GM13977 (cell line): ENCODE measurements at places on chromosomes 4 and X.
A peak's percentile ranks its signal among the peaks of the same experiment; 100 is the strongest.

DNA sequence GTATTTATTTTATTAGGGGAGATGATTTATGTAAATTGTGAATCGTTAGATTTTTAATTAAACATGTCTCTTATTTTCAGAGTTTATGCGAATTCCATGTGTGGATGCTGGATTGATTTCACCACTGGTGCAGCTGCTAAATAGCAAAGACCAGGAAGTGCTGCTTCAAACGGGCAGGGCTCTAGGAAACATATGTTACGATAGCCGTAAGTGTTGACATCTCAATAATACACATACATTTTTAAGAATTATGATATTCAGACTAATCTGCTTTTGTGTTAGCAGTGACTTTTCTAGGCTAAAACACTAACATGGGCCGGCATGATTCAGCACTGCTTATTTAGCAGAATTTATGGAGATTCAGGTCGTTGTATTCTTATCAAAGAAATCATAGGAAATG lies 91.2 kb downstream of the RAP1GDS1 start:
- no peak for DNase-seq

- no peak for DNase-seq
Observed at GRCh38 chr4:93084599-93085305, 743.8 kb upstream of the ATOH1 start.

DNA sequence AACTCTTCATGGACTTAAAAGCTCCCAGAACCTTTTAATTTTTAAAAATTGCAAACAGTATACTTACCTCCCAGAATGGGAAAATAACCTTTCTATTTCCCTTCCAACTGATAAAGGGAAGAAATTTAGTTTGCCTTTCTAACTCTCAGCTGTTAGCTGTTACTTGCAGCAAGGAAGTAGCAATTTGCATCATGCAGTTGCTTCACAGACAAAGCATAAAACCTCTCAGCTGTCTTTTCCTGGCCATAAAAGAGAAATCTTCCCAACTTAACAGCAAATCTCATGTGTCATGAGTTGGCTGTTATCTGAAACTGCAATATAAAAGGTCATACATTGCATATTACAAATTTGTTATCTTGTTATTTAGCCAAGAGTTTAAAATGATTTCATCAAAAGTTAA lies 18.4 kb downstream of the C4orf17 start:
- no peak for DNase-seq

DNA sequence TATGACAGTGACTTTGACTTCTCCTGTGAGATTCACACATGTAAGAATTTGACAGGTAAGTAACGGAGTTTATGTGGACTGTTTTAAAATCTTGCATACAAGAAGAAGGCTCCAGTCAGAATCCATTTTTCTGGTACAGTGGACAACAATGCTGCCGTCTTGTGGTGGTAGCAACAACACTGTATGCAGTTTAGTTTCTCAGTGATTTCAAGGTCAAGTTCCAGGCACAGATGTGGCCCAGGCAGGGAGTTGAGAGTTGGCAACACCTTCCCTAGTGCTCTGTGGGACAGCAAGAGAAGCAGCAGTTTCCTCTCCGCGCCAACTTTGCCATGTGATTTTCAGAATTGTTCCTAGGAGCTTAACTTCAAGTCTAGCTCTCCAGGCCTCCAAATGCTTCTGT lies 56.0 kb upstream of the STPG2 start:
- DNase-seq, result no peak

DNA sequence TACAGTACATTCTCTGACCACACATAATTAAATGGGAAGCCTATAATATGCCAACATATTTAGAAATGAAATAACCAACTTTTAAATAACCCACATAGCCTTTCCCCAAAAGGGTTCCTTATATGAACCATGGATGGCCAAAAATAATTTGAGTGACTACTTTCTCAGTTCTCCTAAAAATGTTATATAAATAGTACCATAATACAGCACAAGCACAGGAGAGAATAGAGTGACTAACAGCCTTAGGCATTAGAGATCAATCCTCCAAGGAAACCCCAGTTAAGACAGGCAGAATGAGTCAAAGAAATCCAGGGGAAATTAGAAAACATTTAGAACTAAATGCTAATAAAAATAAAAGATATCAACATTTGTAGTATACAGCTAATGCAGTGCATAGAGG lies 50.2 kb downstream of the ANKRD17 start:
- no peak for DNase-seq

- DNase-seq, result no peak
Observed at GRCh38 chrX:100829730-100830129, 9.5 kb downstream of the CSTF2 start.

DNA sequence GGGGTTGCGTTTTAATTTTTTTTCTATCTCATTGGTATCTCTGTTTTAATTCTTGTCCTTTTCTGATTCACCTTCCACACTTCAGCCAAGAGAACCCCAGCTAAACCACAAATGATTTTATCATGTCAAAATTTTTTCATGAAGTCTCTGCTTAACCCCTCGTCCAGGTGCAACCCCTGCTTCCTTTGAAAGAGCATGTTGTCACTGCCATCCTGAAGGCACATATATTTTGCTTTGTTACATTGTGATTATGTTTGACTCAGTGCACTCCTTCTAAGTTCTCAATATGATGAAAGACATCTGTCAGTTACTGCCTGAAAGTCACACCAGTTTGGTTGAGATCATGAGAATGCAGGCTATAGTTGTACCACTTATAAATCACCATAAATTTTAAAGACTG lies 99.9 kb upstream of the FMR1 start:
- DNase-seq, result no peak

GRCh38 chr4:21802406-21802805 lies 146.2 kb downstream of the KCNIP4 start:
- no peak for DNase-seq

DNA sequence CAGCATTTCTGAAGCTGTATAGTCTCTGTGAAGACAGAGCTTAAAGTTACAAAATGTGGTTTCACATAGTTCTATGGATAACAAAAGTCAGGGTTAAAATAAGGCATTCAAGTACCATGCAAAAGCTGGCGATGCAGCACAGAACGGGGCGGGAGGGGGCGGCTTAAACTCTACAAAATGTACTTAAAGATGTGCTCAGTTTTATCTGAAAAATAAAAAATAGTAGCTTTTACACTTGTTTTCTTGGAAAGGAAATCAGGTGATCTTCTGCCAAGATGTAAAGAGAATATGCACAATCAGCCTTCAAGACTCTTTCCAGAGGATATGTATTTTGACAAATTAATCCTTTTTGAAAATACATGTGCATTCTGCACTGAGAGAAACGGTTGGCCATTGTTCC lies 301.7 kb upstream of the EMCN start:
- DNase-seq, result no peak

DNA sequence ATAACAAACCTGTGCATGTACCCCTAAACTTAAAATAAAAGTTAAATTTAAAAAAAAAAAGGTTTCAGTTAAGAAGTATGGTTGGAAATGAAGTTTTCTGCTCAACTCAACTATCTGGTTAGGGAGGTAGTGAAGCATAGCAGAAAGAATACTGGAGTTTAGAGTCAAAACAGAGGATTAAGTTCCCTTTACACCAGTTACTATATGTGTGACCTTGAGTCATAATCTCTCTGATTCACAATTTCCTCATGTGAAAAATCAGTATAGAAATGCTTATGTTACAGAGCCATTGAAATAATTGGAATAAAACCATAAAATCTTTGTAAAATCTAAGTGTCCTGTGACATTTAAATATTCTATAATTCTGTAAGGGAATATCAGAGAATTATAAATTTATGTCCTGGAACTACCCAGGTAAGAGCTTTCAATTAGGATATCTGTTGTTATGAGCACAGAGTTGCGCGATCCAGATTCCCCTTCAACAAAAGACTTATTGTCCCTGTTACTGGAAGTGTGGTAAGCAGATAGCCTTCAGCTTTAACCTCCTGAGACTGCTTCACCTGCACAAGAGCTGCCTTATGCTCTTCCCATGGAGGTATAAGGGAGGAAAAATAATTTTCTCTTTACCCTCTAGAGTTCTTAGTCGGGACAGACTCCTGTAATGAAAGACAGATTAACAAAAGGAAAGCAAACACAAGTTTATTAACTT lies 203.8 kb upstream of the NRK start:
- no peak for DNase-seq

- no peak for DNase-seq
Observed at GRCh38 chr4:55754754-55755350, 64.7 kb upstream of the EXOC1L start.

- no peak for DNase-seq
Observed at GRCh38 chr4:7780751-7781348, 158.8 kb downstream of the AFAP1 start.

GRCh38 chrX:154775419-154776349 lies 13.0 kb downstream of the DKC1 start:
- DNase-seq, result no peak

DNA sequence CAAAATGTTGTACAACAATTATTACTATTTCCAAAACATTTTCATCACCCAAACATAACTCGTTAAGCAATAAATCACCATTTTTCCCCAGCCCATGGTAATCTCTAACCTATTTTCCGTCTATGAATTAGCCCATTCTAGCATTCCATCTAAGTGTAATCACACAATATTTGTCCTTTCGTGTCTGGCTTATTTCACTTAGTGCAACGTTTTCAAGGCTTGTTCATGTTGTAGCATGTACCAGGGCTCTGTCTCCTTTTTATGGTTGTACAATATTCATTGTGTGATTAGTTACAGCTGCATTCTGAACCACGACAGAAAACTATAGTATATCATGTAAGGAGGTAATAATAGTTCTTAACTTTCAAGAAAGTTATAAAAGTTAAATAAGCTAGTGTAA lies 656.0 kb upstream of the HS3ST1 start:
- no peak for DNase-seq

DNA sequence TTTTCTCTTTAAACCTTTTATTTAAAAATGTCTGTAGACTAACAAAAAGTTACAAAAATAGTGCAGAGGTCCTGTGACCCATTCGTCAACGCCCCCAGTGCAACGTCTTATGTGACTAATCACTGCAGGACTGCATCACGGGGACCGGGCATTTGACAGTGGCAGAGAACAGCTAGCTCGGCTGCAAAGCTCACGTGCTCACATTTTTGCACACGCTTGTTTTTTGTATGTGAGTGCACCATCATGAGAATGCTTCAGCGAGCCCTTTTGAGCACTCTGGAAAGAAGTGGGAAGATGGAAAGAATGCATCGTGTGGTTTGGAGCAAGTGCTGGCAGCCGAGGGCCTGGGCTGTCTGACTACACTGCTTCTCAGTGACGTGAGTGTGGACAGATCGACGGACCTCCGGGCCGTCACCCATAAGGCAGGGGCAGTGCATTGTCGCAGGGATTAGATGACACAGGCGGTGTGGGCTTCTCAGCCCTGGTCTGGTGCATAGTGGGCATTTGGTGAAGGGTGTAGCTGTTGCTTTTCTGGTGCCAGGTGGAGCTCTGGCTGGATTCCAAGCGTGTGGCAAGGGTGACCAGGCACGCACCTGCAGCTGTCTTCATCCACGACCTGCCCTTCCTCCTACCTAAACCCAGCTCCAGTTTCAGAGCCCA lies 17.7 kb downstream of the SPON2 start:
- DNase-seq, result no peak

GRCh38 chrX:68508799-68509198 lies 9.9 kb downstream of the YIPF6 start:
- DNase-seq, result no peak

DNA sequence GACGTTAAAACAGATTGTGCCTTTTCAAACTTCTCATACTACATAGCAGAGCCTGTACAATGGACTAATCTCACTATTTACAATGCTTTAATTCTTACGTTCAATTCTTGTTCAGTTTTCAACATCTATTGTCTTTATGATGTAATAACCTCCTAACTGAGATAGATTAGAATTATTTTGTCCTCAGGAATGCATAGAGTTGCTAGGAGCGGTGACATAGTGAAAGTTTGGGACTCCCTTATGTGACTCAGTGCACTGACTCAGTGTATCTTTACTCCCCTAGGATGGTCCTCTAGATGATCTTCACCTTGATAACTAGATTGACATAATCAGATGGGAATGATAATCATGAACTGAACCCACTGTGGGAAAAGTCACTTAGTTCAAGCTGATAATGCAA lies 151.5 kb downstream of the VEGFC start:
- no peak for DNase-seq

DNA sequence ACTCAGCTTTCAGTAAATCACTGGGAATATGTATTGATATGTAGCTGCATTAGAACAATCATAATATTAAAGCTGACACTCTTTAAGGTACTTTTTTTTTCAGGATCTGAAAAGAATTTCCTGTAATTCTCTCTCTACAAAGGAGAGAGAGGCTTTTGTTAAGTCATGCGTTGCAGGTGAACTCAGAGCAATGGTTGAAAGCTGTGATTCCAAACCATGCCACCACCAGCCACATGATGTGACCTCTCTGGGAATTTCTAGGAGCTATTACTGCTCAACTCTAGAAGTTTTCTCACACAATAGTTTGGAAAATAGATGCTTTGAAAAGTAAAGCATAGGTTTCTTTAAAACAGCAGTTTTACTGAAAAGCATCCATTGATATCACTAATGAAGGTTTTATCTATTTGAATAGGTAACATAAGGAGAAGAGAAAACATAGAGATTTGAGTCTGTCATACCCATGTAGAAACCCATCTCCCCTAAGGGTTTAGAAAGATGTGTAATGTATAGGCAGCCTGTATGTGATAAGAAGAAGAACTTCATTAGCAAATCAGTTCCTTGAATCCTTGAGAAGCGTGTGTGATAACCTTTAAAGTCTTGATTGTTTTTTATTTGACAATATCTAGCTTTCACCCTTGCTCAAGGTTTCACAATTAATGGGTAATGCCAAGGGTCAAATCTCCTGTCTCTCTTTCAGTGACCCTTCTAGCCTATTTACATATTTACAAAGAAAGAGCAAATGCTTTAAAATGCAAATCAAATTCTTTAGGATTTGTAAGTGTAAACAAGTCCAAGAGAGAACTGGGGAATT lies 161.0 kb upstream of the ANKRD50 start:
- DNase-seq, result no peak

GRCh38 chr4:13891544-13891939 lies 264.0 kb upstream of the BOD1L1 start:
- no peak for DNase-seq

- no peak for DNase-seq
Observed at GRCh38 chr4:145847764-145848163, 90.9 kb downstream of the ZNF827 start.

DNA sequence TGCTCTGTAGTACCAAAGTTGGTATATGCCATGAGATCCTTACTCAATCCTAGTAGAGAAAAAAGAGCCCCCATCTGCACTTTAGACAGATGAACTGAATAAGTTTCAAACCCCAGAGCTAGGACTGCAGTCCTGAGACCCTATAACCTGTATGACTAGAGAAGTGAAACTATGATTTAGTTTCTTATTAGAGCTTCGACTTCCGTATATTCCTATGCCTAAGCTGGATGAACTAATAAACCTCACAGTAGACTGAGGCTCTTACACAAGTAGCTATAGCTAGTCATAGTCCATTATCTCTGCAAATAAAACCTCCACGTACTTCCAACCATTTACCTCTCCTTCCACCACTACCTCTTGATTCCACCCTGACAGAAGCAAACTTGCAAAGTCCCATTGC lies 6.3 kb upstream of the OTUD4 start:
- peak; percentile 26 for DNase-seq

DNA sequence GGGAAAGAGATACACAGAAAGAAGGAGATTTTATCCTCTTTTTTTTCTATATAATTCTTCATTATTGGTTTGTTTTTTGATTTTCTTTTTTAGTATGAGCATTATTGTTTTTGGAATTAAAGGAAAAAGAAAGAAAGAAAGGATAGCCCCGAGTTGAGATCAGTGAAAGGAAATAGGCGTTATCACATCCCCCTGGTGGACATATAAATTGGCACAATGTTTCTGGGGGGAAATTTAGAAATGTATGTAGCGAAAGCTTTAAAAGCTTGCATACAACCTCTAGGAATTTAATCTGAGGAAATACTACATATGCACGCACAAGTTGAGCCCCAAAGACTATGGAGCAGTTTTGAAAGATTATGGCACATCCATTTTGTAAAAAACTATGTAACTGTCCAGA lies 226.3 kb upstream of the LDB2 start:
- DNase-seq, result no peak
